Hepatocyte (in vitro differentiated cells): ENCODE measurements at places on chromosomes 1 and 21.

- DNase-seq = no peak
Observed at GRCh38 chr1:65791396-65791795, 1.3 kb upstream of the PDE4B start.

DNA sequence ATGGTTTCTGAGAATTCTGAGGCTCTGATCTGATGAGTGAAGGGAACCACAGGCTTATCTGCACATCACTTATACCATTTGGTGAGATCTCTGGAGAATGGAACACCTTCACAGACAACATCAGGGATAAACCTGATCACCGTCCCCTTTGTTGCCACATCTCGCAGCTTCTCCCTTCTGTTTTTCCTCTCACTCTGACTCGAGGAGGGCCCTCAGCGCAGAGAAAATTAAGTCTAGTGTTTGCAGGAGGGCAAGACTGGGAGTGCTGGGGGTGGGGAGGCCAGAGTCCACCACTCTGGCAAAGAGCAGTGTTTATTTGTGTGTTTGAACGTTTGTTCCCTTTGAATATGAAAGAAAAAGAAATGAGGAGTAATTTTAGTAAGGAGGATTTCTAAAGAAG lies 29.0 kb upstream of the BATF3 start:
- peak; percentile 44 for DNase-seq

DNA sequence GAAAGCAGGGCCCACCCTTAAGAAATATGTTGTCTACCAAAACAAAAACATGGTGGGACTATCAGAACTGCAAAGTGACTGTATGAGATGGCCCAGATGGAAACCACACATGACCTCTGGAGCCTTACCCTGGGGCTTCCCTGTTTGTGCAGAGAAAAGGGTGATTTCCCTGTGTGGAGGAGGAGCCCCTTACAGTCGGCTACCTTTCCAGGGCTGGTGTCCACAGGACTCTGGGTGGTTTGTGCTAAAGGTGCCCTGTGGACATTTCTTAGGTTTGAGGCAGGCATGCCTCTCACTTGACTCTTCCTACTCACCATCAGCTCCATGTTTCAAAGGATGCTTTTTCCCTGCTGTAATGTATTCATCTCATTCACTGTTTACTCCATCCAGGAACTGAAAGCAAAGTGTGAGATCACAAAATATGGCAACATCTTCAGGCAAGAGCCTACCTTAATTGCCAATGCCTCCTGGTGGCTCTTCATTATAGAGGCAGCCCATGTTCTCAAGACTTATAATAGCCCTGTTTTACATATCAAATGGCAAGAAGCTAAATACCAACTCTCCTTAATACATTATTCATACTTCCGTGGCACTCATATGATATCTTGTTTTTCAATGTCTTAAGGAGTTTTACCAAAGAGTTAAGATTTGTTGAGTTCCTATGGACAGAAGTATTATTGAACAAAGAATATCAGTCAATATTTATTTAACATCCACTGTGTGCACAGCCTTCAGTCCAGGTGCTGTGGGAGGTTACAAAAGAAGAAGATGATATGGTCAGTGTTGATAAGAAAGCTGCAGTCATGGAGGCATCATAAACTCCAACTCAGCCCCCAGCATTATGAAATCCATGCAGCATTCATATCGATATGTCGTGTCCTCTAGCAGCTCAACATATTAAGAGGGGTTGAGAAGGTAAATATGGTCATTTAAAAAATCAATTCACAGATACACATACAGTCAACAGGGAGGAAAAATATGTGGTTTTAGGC lies 15.5 kb upstream of the TFF3 start:
- DNase-seq = no peak

DNA sequence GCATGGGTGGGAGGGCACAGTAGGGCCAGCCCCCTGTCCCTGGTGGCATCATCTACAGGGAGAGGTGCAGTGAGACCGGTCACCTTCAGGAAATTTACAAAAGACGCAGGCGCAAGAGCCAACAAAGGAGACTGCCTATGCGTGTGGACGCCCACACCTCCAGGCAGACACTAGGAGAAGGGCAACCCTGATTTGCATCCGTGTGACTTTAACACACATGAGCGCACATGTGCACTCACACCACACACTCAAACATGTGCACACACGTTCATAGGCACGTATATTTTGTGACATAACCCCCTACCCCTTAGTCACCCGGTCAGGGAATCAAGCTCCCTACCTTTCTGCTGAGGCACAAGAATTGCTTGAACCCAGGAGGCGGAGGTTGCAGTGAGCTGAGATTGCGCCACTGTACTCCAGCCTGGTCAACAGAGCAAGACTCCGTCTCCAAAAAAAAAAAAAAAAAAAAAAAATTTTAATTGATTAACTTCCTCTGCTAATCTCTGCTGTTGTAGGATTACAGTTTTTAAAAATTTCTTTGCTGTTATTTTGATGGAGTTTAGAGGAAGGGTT lies 84.7 kb upstream of the SLC25A33 start:
- no peak for DNase-seq

- DNase-seq = no peak
Observed at GRCh38 chr1:62229468-62229867, 34.8 kb downstream of the L1TD1 start.

DNA sequence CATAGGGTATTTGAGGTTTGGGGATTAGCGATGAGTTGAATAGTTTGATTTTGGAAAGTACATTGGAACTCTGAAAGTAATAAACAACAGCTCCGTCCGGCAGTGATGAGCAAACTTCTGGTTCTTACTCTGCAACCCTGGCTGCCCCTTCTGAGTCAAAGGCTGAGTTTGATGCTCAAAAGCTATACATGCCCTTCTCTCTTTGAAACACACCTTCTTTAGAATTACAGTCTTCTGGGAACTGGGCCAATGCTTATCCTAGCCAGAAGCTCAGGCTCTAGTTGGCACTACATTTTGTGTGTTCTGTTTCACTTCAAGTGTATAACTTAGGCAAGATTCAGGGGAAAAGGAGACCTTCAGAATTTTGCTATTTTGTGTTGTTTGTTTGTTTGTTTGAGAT lies 9.3 kb downstream of the AHCYL1 start:
- DNase-seq = peak; percentile 46

DNA sequence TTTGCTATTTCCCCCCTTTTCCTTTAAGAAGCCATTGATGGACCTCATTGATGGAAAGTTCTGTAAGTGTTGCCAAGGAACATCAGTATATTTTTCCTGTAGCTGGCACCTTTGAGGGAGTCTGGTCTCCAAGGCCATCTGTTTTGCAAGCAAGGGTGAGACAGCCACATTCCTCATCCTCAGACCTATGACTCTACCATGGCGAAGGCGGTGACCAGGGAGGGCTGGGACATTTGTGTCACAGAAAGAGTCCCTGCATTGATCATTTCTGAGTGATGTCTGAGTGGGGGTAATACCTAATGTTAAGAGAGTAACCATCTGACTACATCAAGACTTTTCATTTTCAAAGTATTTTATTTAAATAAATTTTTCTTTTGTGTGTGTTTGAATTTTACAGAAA lies 35.4 kb downstream of the KIAA0040 start:
- no peak for DNase-seq

DNA sequence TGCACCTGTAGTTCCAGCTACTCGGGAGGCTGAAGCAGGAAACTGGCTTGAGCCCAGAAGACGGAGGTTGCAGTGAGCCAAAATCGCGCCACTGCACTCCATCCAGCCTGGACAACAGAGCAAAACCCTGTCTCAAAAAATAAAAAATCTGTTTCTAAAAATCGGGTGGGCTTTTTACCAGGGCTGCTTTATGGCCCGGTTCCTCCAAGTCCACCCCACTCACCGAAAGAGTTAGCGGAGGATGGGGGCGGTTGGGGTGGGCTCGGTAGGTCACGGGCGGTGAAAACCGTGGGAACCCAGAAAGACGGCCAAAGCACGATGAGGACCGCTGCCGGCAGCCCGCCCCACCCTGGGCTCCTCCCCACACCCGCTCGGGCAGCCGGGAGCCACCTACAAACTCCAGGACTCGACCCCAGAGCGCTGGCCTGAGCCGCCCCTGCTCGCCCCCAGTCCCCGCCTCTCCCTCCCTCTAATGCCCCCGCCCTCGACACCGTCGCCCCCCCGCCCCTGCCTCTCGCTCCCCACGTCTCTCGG lies 846 bp upstream of the PER3 start:
- DNase-seq = peak; percentile 77

DNA sequence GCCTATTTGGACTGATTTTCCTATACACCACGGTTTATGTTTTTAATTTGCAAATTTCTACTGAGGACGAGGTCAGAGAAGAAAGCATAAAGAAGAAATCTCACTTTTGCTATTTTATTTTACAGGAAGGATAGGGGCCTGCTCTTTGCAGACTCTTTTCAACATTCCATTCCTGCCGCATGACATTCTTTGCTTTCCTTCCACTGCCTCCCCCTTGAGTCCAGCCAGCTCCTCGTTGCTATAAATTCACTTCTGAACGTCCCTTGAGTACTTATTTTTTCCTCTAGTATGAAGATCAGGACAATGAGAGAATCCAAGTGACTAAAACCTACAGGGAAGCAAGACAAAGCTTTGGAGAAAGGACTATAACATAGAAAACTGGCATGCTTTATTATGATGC lies 53.4 kb upstream of the PTGFR start:
- DNase-seq = no peak

- DNase-seq = no peak
Observed at GRCh38 chr1:47843059-47843458, 154.1 kb downstream of the TRABD2B start.

GRCh38 chr1:153478047-153478691 lies 17.7 kb upstream of the S100A7 start:
- no peak for DNase-seq
